ENCODE measurements at places on chromosomes 5 and 9. TPM values are rescaled to one million over a fixed set of nuclear protein-coding genes. Genes with fewer than 3 reads are reported as not detected.

The CCDC171 gene
- total RNA-seq = 0.27 TPM

The PCDHGC4 gene
- total RNA-seq = not detected

The TAF11L8 gene
- not detected for total RNA-seq

The MEIKIN gene
- not detected for total RNA-seq

The EMB gene
- 0.27 TPM for total RNA-seq

The SMIM33 gene
- not detected for total RNA-seq

The BARX1 gene
- total RNA-seq = not detected

The SPINK6 gene
- not detected for total RNA-seq

The LHX2 gene
- total RNA-seq = 0.07 TPM

The GPX8 gene
- total RNA-seq = 0.62 TPM

The ITK gene
- 0.81 TPM for total RNA-seq

The MSX2 gene
- not detected for total RNA-seq

The TMED7 gene
- total RNA-seq = 57.9 TPM

The MYMK gene
- total RNA-seq = not detected

The ADRB2 gene
- 0.04 TPM for total RNA-seq

The FGF10 gene
- total RNA-seq = not detected

The C9orf72 gene
- total RNA-seq = 3.4 TPM

The CCL28 gene
- total RNA-seq = not detected

The IRX2 gene
- 0.07 TPM for total RNA-seq

The ARRDC1 gene
- 32.2 TPM for total RNA-seq

The PCDHB15 gene
- total RNA-seq = 0.07 TPM

The HTR1A gene
- not detected for total RNA-seq

The CCNJL gene
- 0.13 TPM for total RNA-seq

The ABLIM3 gene
- 0.38 TPM for total RNA-seq

The MUSK gene
- not detected for total RNA-seq

The IPO11 gene
- 96.0 TPM for total RNA-seq

The UGT3A2 gene
- not detected for total RNA-seq

The PTPRD gene
- total RNA-seq = 0.11 TPM

The MRPS27 gene
- 96.7 TPM for total RNA-seq

The CCIN gene
- not detected for total RNA-seq

The IL6ST gene
- total RNA-seq = 17.7 TPM

The ASS1 gene
- 3.7 TPM for total RNA-seq

The OR13J1 gene
- total RNA-seq = not detected

The NME5 gene
- not detected for total RNA-seq

The TOMM5 gene
- 298 TPM for total RNA-seq

The FAM200C gene
- 1.9 TPM for total RNA-seq

The ZBED3 gene
- not detected for total RNA-seq

The PCDHGB1 gene
- 0.29 TPM for total RNA-seq

The RPL7A gene
- total RNA-seq = 3,009 TPM

The PAEP gene
- total RNA-seq = 0.51 TPM

Measured in K562 (cell line).